Cerebellar nuclear complex (tissue), 1 donor: ENCODE measurements at places on chromosomes 1 and 21.

DNA sequence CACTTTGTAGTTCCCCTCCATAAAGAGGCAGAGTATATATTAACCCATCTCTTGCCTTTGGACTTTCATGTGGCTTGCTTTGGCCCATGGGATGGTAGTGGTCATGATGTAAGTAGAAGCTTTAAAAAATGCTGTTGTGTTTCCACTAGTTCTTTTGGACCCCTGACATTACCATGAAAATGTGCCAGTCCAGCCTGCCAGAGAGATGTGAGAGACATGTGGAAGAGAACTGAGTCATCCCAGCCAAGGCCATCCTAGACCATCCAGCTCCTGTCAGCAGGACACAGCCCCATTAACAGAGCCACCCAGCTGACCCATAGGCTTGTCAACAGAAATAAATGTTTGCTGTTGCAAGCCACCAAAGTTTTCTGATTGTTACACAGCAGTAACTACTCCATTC, 3.9 kb upstream of the CD101 start:
- DNase-seq: no peak

GRCh38 chr1:103197216-103197615, 88.9 kb upstream of the COL11A1 start:
- DNase-seq: no peak

DNA sequence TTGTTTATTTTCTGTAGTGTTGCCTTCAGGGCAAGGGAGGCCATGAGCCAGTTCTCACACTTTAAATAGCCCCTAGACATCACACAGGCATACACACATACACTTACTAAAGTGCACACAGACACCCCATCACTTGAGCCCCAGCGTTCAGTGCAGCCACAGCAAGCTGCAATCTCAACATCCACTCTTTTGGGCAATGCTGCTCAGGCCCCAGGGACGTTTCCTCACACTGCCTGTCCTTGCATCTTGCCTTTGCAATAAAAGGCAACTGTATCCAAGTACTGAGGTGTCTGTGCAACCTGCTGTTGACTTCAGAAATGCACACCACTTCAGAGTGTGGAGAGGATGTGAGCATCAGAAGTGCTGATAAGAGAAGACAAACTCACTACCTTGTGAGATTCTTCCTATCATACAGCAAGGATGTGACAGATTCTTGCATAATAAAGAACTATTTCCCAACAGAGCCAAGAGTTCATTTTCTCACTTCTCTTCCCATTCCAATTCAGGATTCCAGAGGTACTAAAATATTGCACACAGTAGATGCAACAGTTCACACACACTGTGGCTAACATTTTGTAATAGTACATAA, 36.2 kb downstream of the IRF2BP2 start:
- no peak for DNase-seq

GRCh38 chr1:84271441-84272151, 29.9 kb upstream of the SAMD13 start:
- no peak for DNase-seq
